ENCODE measurements at places on chromosomes 5 and 9.

DNA sequence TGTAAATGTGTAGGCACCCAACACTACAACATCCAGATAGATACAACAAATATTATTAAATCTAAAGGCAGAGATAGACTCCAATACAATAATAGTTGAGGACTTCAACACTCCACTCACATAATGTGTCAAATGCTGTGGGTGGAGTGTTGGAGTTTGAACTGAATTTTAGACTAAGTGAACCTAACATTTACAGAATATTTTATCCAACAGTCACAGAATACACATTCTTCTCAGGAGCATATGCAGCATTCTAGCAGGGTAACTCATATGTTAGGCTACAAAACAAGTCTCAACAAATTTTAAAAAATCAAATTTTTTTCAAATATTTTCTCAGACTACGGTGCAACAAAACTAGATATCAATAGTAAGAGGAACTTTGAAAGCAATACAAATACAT lies 648.7 kb upstream of the CDH18 start:
- H3K4me3 ChIP-seq: no peak overlapping the region
- H3K36me3 ChIP-seq: no peaks in the 10 kb centered on the region
- H3K27me3 ChIP-seq: no peaks in the 10 kb centered on the region
- DNase-seq: no peak

- H3K27me3 ChIP-seq: no peaks in the 10 kb centered on the region
- peak; percentile 12 for DNase-seq
- H3K36me3 ChIP-seq: peaks cover 35% of the 10 kb centered on the region
- peaks cover 3% of the 10 kb centered on the region for H3K4me1 ChIP-seq
- H3K27ac ChIP-seq: peak overlapping the region; percentile 52
Measured at GRCh38 chr9:127519301-127520166, 68.2 kb downstream of the LRSAM1 start.

- peak; percentile 68 for DNase-seq
- peak overlapping the region; percentile 80 for H3K27ac ChIP-seq
- H3K27me3 ChIP-seq: no peaks in the 10 kb centered on the region
- H3K4me3 ChIP-seq: peak overlapping the region; percentile 11
Measured at GRCh38 chr9:121353241-121354061, 16.6 kb downstream of the STOM start.

DNA sequence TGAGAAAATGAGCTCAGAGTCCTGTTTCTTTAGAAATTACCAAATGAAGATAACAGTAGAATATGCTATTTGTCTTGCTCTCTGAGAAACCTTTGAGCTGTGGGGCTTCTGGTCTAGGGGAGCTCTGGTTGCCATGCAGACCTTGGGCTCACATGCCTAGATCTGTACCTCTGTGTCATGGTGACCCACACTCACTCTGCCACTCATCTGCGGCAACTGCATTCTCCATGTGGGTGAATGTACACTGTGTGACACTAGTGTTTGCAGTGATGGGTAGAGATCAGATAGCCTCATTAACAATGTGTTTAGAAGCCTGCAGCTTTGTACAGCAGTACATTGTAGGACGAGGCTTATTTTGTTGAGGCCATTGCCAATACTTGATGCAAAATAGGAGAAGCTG lies 521.2 kb downstream of the CHSY3 start:
- no peaks in the 10 kb centered on the region for H3K36me3 ChIP-seq
- H3K4me1 ChIP-seq: no peaks in the 10 kb centered on the region
- DNase-seq: no peak
- no peak overlapping the region for H3K4me3 ChIP-seq
- no peaks in the 10 kb centered on the region for H3K27me3 ChIP-seq

DNA sequence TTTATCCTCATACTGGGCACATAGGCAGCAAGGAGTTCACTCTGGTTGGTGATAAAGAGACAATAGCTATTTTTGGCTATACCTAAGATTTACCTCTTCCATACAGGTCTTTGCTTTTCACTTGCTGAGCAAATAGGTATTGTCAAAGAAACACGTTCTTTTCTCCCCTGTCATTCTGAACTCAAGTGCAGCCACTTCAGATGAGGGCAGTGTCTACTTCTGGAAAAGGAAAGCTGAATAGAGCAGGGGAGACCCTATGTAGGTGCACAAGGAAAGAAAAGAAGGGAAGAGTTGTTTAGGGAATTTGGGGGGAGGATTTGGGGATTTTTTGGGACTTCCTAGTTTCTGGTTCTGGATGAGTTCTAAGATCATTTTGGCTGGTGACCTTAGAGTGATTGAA lies 109.6 kb downstream of the ATP10B start:
- H3K4me3 ChIP-seq: no peak overlapping the region
- H3K4me1 ChIP-seq: no peaks in the 10 kb centered on the region
- peaks cover 9% of the 10 kb centered on the region for H3K27me3 ChIP-seq
- no peak for DNase-seq
- no peaks in the 10 kb centered on the region for H3K36me3 ChIP-seq
- H3K27ac ChIP-seq: no peak overlapping the region

DNA sequence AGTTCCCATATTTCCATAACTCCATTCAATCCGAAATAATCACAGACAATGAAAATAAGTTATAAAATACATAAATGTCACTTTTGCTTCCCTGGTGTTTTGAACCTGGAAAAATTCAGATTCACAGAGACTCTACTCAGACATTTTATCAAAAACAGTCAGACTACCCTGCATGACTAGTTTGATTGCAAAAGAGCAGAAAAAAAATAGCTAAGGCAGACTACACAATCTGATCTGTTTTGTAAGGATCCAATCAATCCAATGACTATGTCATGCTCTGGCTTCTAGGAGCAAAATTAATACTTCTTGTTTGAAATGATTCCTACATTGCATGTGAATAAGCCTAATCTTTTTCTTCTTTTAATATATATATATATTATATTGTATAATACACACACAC lies 1262.6 kb downstream of the EFNA5 start:
- H3K4me3 ChIP-seq: no peak overlapping the region
- H3K4me1 ChIP-seq: no peaks in the 10 kb centered on the region
- H3K27me3 ChIP-seq: no peaks in the 10 kb centered on the region
- H3K36me3 ChIP-seq: no peaks in the 10 kb centered on the region

GRCh38 chr5:133820507-133820906 lies 147.9 kb downstream of the C5orf15 start:
- H3K4me1 ChIP-seq: peaks cover 18% of the 10 kb centered on the region
- no peaks in the 10 kb centered on the region for H3K36me3 ChIP-seq

DNA sequence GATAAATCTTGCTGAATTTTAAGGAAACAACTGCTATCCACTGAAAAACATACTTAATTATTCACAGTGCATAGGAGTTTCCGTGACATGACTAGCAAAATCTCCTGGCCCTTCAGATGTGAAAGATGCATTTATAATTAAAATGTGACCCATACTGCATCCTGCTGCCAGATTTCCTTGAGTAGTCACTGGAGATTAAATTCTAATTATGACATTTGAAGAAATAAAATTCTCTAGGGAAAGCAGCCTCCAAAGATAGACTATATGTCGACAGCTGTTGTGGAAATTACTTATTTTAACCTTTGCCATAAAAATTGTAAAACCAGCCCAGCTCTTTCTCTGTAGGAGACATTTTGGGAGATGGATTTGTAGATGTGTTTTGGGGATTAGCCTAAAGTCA lies 193.6 kb upstream of the SMC2 start:
- H3K27ac ChIP-seq: no peak overlapping the region
- no peaks in the 10 kb centered on the region for H3K4me1 ChIP-seq
- no peaks in the 10 kb centered on the region for H3K36me3 ChIP-seq
- no peak for DNase-seq
- H3K4me3 ChIP-seq: no peak overlapping the region
- H3K27me3 ChIP-seq: no peaks in the 10 kb centered on the region

DNA sequence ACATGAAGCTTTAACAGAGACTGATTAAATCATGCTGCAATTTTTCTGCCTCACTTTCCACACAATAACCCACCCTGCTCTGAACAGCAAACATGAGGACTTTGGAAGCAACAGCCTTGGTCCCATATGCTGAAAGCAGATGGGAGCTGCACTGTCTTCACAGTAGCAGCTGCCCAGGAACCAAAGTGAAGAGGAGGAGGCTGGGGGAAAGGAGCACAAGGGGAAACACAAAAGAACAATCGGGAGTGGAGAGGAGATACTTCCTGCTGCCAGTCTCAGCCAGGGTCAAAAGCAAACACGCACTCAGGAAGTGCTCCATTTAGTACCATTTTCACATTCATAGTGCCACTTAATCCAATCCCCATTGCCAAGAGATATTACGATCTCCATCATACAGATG lies 183.3 kb upstream of the PUM3 start:
- H3K4me1 ChIP-seq: no peaks in the 10 kb centered on the region
- no peak overlapping the region for H3K4me3 ChIP-seq
- H3K27ac ChIP-seq: no peak overlapping the region
- no peaks in the 10 kb centered on the region for H3K27me3 ChIP-seq
- DNase-seq: no peak
